Peyer's patch (tissue), 4 donors: ENCODE measurements at places on chromosomes 2 and 18. TPM values are rescaled to one million over a fixed set of nuclear protein-coding genes. Genes with fewer than 3 reads are reported as not detected.

The INPP5D gene
- total RNA-seq: 333 TPM

The CFAP221 gene
- 3.8 TPM for total RNA-seq

The HOXD13 gene
- not detected for total RNA-seq

The SP140 gene
- 99.9 TPM for total RNA-seq

The QPCT gene
- 0.88 TPM for total RNA-seq
